ENCODE measurements at places on chromosomes 2 and 18.

GRCh38 chr2:40439473-40439872 is 12.4 kb downstream of the SLC8A1 start:
- DNase-seq: no peak

DNA sequence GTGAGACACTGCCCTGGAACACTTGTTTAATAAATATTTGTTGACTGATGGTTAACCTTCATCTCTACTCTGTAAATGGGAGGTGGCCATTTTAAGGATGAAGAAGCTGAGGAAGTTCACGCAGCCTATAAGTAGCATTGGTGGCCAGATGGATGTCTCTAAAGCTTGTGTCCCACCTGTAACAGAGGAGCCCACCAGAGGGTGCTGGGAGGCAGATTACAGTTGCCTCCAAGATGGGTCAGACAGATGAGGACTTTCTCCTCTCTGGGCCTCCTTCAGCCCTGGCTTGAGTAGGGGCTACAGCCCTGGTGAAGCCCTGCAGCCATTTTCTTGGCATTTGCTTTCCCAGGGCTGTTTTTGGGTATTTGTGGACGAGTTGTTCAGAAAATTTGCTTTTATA is 45.0 kb upstream of the MCFD2 start:
- DNase-seq: no peak

DNA sequence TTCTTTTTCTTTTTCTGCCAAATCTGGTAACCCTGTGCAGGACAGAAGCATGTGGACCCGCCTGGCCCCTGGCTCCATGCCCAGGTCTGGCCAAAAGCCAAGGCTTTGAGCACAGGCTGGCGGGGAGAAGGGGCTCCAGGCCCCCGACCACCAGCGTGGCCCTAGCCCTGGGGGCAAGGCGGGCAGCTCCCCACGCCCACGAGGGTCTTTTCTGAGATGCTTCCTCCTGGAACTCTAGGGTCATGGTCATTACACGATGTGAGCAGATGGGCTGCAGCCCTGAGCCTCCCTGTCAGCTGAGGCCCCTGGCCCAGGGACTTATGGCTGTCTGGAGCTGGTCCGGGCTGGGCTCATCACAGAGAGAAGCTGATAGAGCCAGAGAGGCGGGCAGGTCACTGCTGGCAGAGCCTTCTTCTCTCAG is 5.7 kb upstream of the OTOS start:
- DNase-seq: no peak

DNA sequence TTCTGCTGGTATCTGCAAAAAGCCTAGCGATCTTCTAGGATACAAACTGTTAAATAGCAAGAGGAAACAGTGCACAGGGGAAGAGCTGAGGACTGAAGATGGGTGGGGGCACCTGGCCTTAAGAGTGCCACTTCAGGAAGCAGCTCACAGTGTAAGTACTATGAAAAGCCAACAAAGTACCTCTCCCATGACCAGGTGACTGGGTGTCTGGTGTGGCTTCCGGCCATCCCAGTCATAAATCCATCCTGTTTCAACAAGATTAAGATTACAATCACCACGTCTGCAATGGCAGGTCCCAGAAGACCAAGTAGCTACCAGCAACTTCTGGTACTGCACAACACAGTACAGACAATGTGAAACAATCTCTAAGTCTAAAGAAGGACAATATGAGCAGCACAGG is 15.9 kb downstream of the ERFE start:
- DNase-seq: no peak

- DNase-seq: no peak
Measured at GRCh38 chr2:88753833-88754584, 62.5 kb downstream of the RPIA start.

- DNase-seq: peak; percentile 41
Measured at GRCh38 chr2:38665854-38666555, at the start of gene GALM. GALM (plus strand) TSS chr2:38666114; CDS start chr2:38666162, 48 bp downstream.

GRCh38 chr18:8140841-8141501 is 468.3 kb upstream of the RAB12 start:
- DNase-seq: no peak

DNA sequence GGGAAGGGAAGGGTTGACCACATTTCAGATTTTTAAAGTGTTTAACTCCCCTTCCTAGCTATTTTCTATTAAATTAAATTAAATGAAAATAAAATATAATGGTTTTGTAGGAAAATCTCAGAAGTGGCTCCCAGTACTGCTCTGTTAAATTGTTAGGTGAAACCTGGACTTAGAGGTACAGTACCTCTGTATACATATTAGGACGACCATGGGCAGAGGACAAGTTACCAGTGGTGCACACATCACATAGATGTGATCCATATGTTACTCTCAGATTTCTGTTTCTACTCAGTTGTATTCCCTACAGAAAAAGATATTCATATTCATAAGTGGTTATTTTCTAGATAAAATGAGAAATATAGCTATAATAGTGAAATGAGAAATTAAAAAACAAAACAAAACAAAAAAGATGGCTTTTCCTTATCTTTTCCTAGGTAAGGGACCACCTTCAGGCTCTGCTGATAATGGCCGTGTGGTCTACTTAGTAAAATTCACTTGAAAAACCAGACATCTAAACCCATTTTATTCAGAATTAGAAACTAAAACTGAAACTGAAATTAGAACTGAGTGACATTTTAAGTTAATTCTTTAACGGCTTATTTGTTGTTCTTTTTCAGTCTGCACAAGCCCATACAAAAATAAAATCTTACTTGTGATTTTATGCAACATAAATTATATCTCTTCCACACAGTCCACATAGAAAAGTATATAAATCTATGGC is 832.5 kb upstream of the CHAC2 start:
- DNase-seq: no peak

- peak; percentile 20 for DNase-seq
Measured at GRCh38 chr2:202201220-202202160, 36.9 kb downstream of the SUMO1 start.

- DNase-seq: no peak
Measured at GRCh38 chr2:14297340-14297739, 335.2 kb upstream of the LRATD1 start.

- DNase-seq: no peak
Measured at GRCh38 chr18:36849288-36850006, 20.5 kb downstream of the KIAA1328 start.

- DNase-seq: peak; percentile 10
Measured at GRCh38 chr2:169363560-169364150, 1.3 kb upstream of the LRP2 start.

DNA sequence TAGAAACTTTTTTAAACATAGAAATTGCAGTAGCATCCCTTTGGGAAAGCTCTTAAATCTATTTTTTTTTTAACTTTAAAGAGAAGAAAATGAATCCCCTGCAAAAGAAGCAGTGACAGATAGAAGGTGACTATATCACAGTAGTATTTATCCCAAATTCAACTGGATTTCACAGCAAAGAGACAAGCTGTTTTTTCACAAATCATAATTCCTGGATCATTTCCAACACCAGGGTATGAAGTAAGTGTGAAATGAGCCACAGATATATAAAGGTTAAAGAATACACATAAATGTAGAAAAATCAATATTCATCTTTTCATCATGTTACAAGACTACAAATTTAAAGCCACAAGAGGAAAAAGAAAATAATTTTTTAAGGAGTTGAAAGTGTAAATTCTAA is 1404.9 kb upstream of the NXPH2 start:
- DNase-seq: no peak

- no peak for DNase-seq
Measured at GRCh38 chr2:149579972-149580882, 7.3 kb downstream of the MMADHC start.

DNA sequence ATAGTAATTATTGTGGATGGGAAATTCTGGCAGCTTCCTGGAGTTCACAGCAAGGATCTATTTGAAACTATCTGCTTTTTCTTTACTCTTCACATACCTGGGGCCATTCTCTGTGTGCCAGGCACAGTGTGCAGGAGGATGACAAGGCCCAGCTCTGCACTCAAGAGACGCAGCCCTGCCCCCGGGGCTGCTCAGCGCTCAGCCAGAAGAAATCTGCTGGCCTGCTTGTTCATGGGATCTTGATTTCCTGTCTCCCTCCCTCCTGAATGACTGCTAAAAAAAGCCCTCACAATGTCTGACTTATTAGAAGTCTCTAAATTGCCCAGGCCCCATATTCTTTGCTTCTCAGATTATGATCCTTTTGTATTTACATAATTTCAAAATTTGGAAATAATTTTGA is 210.9 kb downstream of the DCDC2C start:
- DNase-seq: no peak

DNA sequence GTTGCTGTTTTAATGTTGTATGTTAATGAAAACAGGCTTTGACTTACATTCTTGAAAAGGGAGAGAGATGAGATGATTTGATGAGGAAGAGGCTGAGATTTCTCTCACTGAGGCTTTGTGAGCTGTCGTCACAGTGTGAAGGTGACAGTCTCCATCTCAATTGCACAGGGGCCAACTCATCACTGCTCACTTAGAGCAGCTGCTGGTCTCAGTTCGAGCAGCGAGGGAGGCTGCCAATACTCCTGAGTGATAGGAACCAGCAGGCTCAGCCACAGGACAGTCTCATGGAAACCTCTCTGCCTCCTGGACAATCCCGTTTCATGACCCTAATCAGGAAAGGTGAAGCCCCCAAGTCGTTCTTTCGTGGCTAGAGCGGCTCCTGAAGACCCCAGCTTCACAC is 170.7 kb upstream of the SOX11 start:
- no peak for DNase-seq

- DNase-seq: no peak
Measured at GRCh38 chr2:54666634-54667265, 56.7 kb upstream of the EML6 start.

DNA sequence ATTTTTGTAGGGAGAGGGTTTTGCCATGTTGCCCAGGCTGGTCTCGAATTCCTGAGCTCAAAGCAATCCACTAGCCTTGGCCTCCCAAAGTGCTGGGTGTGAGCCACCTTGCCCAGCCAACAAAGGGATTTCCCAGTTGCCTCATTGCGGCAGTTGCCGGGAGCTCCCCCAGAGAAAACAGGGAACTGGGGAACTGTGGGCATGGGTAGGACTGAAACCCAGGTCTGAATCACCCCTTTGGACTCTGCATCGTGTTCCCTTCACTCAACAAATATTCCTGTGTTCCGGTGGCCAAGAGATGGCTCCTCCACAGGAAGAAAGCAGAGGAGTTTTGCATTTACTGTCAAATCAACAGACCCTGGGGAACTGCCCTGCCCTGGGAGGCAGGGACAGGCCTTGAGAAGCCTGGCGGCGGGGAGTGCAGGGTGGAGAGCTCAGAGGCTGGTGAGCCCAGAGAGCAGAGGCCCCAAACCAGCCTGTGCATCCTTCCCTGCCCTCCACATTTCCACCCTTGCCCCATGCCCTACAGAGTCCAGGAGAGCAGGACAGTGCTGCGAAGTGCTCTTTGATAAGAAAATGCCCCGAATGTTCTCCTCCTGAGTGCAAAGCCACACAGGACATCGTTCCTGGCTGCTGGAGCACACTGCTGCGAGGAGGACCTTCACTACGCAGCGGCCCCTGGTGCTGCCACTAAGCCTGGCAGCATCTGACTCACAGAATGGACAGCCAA is 24.9 kb downstream of the MYO7B start:
- DNase-seq: no peak

DNA sequence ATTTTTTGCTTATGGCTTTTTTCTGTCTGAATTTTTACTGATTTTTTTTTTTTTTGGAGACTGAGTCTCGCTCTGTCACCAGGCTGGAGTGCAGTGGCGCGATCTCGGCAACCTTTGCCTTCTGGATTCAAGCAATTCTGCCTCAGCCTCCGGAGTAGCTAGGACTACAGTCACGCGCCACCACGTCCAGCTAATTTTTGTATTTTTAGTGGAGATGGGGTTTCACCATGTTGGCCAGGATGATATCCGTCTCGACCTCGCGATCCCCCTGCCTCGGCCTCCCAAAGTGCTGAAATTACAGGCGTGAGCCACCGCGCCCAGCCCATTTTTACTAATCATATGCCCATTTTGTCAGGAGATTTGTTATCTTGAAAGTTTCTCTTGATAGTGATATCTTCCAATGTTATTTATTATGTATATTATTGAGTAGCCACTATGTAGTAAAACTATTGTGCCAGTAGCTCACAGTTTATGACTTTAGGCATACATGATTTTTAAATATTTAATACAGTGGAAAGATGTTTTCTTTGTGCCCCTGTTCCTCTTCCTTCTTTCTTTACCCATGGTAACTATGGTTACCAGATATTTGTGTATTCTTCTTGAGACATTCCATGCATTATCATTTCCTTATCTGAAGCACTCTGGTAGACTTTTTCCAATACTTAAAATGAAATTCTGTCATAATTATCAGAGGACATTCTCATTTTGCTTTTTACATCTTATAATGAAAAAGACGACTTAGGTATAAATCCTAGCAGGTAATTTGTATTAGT is 2.1 kb downstream of the HAT1 start:
- DNase-seq: no peak

Data from CD14-positive monocyte (primary cell).